DMS153 (cell line): ENCODE measurements at places on chromosomes 5 and 9.

- no peak for DNase-seq
These were observed 14.5 kb upstream of the OTULIN start for GRCh38 chr5:14650052-14650451.

GRCh38 chr9:137224830-137225694, at the start of gene CYSRT1:
TSS of gene CYSRT1 (plus strand) at chr9:137225174. CDS start at chr9:137225622, 448 bp downstream.
- no peak for DNase-seq

- DNase-seq = no peak
These were observed 60.8 kb downstream of the PSMB7 start for GRCh38 chr9:124354346-124355038.

DNA sequence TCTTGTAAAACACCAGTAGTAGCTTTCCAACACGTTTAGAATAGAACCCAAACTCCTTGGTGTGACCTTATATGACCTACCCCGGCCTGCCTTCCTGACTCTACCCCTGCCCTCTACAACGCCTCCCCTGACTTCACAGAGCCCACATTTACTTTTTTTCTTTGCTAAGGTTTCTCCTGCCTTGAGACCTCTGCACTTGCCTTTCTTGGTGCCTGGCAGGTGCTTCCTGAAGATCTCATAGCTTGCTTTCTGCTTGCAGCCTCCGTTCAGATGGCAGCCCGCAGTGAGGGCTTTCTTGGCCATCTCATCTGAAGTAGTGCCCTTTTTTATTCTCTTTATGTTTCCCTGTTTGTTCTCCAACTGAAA, 24.3 kb downstream of the NUP214 start:
- no peak for DNase-seq

DNA sequence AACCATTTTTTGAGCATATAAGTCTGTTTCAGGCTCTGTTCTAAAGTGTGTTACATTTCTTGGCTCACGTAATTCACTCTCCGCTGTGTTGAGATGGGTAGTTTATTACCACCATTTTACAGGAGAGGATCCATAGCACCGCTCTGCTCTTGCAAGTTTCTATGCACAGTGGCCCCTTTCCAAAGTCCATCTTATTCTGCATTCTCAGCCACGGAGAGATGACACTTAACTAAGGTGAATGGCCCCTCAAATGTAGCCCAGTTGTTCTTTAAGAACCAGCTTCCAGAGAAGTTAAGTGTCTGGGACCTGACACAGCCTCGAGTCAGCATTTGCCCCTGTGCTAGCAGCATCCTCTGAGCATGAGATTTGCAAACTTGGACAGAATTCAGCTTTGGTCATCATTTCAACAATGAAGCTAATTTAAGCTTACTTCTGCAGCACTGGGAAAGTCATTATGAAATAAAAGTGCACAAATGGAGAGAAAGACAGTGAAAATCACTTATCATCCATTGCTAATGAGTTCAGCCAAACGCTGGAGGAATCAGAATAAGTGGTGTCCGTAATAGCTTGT, 61.9 kb downstream of the FAM78A start:
- DNase-seq = no peak

DNA sequence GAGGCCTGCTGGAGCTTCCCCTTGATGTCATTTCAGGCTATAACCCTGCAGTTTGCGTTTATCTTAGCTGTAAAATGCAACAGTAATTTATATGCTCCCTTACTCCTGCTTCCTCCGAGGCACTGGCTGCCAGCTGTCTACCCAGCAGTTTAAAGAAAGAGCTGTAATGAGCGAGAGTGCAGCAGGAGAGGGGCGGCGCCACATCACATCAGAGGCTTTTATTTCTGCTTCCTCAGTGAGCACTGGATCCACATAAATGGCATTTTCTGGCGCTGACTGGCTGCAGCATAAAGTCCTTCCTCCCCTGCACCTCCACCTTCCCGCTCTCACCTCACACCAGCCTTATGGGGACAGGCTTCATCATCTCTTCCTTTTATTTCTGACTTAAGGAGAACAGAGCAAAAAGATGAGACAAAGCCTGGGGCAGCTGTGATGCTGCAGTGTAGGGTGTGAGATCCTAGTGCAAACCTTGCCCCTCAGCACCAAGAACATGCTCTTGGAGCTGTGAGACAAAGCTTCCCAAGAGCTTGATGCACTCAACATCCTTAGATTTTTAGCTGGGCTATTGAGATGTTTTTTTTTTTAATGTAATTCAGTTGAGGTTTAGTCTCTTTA, 829.6 kb upstream of the ZNF608 start:
- DNase-seq = peak; percentile 53

DNA sequence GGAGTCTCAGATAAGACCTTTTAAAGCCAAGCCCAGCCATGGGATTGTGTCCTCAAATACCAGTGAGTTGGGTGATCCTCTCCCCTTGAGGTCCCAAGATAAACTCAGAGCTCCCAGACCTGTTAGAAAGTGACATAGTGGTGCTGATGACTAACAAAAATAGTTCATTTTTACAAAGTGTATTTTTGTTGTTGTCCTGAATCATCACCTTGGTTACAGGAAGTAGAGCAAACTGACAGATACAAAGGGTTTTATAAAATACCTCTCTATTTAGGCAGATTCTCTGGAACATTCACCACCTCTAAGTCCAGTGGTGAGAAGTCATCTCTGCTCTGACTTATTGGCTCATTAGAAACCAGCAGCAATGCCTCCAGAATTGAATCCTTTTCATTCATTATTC, 259.3 kb downstream of the CEMIP2 start:
- no peak for DNase-seq

GRCh38 chr5:174172566-174172965, 127.1 kb downstream of the NSG2 start:
- no peak for DNase-seq

GRCh38 chr9:17578911-17579793, at the start of gene SH3GL2:
TSS of gene SH3GL2 (plus strand) at chr9:17579066.
- peak; percentile 91 for DNase-seq

GRCh38 chr5:103166706-103167105, 46.6 kb downstream of the PPIP5K2 start:
- no peak for DNase-seq

- no peak for DNase-seq
These were observed 1.6 kb downstream of the ZNF782 start for GRCh38 chr9:96852676-96853075.

DNA sequence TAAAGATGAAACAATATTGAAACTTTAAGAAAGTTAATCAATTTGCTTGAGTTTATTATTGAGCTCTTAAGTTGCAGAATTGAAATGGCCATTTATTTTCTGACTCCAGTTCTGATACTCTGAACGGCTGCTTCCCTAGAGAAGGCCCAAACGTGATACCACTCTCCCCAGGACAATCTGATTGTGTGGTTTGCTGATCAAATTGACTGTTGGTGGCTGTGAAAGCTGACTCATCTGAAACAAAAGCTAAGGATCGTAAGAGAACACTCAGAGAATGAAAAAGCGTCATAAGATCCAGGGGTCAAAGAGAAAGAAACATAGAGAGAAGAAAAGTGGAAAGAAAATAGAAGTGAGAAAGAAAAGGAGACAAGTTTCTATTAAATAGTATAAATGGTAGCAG, 147.2 kb downstream of the IZUMO3 start:
- no peak for DNase-seq

DNA sequence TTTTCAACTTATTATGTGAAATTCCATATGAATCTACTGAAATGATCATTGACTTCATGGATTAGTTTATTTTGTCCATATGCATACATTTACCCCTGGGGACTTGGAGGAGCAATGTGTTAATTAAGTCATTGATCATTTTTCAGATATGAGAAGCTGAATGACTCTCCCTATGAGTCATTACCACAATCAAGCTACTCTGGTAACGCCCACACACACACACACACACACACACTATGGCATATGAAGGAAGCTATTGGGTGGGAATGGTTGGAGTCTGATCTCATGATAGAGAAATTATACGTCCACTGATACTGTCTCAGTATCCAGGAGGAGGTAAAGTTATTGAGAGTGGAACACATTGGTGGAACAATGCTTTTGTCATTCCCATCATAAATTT, 528.9 kb downstream of the AGTPBP1 start:
- DNase-seq = no peak

DNA sequence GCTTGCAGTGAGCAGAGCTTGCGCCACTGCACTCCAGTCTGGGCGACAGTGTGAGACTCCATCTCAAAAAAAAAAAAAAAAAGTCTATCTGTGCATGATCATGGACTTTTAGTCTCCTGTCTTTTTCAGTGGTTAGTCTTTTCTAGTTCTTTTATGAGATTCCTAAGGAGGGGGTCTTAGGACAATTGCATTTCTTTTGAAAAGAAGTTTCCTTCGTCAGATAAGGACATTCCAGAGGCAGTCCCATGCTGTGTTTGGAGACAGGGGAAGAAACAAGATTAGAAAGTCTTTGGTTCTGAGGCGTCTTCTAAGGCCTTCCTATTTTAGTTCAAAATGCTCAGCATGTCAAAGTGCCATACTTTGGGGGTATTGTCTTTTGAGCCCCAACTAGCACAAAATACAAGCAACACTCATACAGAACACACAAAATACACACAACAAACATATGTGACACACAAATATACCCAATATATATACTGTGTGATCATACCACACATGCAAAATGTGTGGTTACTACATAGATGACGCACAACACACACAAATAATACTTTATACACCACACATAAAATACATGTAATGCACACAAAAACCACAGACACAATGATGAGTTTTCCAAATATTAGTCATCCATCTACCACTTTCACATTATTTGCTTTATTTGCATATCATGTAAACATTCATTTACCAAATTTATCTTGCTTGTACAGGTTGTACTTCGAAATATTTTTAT, 394.5 kb downstream of the SPATA31D1 start:
- no peak for DNase-seq

GRCh38 chr5:52708463-52708862, 79.3 kb upstream of the ITGA1 start:
- no peak for DNase-seq

DNA sequence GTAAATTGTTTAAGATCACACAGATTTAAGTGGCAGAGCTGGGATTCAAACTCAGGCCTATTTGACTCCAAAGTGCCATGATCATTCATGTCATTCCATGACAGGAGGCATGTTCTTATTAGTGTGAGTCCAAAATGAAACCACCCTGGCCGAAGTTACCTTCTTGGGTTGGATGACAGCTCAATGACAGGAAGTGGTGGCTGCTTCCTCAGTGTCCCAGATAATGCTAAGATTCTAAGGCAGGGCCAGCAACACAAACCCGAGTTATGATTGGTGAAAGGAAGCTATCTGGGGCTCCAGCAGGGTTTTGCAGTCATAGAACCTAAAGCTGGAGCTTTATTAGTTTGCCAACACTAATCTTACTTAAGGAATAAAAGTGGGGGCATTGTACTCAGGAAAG, 340.4 kb downstream of the SLIT3 start:
- no peak for DNase-seq

DNA sequence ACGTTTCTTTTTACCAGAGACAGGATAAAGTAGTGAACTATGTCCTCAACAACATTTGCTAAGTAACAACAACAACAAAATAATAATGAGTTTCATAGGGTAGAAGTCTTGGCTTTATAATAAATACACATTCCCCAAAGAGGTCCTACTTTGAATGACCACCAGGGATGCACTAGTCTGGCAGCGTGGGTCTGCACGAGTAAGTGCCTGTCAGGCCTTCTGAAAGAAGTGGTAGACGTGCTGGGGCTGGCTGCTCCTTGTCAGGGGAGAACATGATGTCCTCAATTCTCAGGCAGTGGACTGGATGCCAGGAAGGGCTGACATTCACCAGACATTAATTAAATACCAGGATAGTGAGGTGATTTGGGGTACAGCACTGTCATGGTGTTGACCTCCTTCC, 331.1 kb downstream of the TMEM38B start:
- DNase-seq = no peak

GRCh38 chr5:149337736-149338135, 7.6 kb upstream of the GRPEL2 start:
- no peak for DNase-seq

GRCh38 chr5:75468593-75468992, 42.8 kb downstream of the CERT1 start:
- no peak for DNase-seq

GRCh38 chr5:174312270-174312617, 266.7 kb downstream of the NSG2 start:
- DNase-seq = no peak

DNA sequence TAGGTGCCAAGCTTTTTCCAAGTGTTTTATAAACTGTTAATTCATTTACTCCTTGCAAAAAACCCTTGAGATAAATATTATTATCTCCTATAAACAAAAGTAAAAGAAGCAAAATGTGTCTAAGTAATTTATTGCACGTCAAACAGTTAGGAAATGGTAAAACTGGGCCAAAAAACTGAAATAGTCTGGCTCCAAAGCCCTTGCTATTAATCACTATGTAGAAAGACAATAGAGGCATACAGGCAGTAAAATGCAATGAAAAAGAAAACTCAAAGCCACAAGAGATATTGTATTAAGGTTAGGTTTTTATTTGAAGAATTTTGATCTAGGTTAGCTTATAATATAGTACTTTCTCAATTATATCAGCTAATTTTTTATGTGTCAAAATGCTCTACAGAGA, 457.7 kb downstream of the ANXA1 start:
- DNase-seq = no peak

DNA sequence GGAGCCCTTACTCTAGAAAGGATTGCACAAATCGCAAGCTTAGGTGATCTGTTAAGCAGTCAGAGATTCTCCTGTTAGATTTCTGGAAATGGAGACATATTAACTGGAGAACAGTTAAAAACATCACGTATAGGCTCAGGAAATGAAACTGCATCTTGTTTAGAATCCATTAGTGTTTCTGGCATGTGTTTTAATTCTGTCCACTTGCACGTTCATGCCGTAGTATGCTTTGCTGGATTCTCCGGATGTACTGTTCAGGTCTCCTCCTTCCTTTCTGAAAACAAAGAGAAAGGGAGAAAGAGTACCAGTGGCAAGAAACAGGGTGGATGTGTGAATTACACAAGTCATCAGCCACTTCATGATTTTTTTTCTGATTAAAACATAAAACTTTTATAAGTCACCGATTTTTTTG, 2.5 kb upstream of the RGMB start:
- no peak for DNase-seq

- DNase-seq = no peak
These were observed 34.8 kb downstream of the HTR4 start for GRCh38 chr5:148619484-148619883.

DNA sequence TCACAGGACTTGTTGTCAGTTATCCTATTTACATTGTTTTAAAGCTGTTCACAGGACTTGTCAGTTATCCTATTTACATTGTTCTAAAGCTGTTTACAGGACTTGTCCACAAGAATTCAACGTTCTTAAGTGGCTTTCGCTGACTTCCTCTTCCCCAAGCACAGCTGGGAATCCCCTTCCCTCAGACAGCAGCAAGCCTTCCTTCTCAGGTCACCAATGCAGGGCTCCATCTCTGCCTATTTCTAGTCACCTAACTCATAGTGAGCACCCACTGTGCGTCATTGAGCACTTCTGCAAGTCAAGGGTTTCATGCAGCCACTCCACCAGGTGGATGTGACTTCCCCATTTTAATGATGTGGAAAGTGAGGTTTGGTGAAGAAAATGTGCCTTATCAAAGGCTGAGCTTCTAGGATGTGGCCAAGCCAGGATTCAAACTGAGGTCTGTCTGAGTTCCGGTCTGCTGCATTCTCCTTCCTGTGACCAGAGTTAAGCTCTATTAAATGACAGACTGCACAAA, 109.8 kb upstream of the ZNF462 start:
- DNase-seq = no peak
